ENCODE measurements at places on chromosomes 6 and 20.

GRCh38 chr20:17403461-17403860, 127.7 kb downstream of the BFSP1 start:
- no peak for DNase-seq

- DNase-seq, result peak; percentile 57
Observed at GRCh38 chr6:43770372-43771209, 580 bp downstream of the VEGFA start.

DNA sequence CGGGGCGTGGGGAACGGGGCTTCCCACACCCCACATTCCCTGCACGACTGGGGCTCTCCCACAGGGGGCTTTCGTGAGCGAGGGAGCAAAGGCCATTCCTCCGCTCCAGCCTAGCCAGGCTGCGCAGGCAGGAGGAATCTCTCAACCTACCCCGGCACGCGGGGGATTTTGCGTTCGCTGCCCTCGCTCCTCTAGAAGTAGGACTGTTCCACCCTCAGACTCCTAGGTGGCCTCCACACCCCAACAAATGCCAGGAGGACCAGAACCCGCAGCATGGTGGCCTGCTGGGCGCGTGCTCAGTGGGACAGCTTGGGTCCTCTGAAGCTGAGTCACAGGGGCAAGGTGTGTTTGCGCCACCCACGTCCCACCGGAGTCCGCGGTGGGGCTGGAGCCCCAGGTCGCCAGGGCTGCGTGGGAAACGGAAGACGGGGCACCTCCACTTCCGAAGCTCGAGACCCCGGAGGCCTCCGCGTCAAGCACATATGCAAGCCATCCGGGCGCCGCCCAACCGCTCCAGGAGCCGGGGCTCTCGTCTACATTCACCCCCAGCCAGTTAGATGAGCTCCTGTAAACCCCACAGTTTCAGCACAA, 1938.5 kb upstream of the DEFB115 start:
- no peak for DNase-seq

- DNase-seq, result no peak
Observed at GRCh38 chr6:89209457-89209856, 7.7 kb downstream of the GABRR1 start.

GRCh38 chr6:13813026-13813425, 1.3 kb downstream of the MCUR1 start:
- no peak for DNase-seq

DNA sequence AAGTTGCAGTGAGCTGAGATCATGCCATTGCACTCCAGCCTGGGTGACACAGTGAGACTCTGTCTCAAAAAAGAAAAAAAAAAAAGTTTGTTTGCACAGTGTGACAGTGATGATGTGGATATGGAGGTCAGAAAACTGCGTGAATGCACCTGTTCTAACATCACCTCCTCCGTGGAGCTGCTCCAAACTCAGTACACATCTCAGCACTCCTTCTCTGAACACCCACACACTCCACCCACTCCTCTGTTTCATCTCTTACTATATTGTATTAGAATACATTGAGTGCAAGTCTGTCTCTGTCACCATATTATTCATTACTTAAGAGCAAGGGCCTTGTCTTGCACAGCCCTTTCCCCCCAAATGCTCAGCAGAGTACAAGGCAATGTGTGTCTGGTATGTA, 51.5 kb upstream of the ENPP4 start:
- no peak for DNase-seq

DNA sequence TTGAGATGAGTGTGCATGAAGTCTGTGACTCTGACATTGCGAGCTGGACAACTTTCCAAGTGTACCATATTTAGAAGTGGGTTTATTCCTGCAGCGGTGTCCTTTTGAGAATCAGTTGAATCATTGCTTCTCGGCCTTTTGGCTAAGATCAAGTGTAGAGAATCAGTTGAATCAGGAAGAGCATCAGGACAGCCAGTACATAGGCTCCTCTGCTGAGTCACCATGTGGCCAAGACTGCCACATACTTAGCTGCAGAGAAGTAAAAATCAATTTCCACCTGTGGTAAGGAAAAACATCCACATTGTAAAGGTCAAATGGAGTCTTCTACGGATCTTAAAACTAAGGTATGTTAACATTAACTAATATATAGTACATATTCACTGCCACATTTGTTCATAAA, 428.4 kb upstream of the MARCKS start:
- DNase-seq, result no peak

DNA sequence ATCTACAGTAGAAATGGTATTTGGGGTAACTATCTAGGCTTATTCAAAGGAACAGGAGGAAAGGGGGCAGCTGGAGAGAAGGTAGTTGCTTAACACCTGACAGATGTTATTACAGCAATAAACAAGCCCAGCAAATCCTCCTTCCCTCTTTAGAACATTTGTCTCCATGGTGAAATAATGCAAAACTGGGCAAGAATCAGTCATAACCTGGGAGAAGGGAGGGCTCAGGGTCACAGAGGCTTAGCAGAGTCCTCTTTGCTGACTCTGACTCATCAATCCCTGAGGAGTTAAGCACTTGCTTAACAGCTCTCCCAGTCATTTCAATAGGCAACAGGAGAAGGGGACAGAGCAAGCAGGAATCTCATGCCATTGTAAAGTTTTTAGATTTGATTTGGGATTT, 230.3 kb downstream of the IBTK start:
- DNase-seq, result peak; percentile 85

DNA sequence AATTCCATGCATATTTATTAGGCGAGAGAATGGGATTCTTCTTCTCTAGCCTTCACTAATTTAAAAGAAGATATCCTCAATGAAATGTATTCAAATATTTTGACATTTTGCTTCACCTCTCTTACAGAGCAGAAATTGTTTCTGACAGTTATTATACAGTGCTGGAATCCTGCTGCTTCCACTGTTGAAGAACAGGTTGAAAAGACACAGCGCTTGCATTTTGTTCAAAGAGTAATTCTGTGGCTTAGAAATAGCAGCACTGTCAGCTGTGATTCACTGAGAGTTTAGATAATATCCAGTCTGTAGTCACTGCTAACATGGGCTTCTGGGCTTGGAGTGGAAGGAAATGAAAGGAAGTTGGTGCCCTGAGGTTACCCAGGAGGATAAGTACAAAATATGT, 117.1 kb upstream of the FBXL4 start:
- no peak for DNase-seq

DNA sequence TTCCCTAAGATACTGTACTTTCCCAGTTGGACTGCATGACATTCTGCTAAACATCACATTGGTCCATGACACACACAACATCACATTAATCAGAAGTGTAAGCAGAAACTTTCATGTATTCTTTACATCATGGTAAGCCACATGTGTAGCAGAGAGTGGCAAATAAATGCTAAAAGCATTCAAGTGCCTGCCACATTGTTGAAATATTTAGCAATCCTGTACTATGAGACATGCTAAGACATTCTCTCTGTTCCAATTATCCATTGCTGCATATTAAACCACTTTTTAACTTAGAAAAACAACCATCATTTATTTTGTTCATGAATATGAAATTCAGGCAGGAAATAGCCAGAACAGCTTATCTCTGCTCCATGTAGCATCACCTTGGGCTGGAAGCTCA, 207.7 kb upstream of the GJE1 start:
- peak; percentile 12 for DNase-seq

DNA sequence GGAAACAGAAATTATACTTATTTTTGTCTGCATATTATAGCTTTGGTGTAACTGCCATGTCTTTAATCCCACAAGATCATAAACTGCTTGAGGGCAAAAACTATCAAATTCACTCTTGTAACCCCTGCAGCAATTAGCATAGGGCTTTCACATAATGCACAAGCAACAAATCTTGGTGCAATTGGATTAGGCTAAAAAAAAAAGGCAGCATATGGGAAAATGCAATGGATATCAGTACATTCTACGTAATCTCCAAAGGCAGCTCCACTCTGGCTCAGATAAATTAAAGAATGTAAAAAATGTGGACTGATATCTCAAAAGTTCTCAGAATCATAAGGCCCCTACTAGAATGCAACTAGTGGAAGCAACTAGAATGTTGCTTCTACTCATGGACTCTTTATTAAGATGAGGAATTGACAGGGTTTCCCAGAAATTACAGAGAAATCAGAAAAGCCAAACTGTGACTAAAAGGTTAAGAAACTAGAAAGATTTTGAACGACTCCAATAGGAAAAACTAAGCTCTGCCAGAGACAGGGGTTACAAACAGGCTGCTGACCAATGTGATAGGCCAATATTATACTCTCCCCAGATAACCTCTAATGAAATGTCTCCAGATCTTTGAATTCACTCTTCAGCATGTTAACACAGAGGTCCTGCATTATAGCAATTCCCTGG, 55.0 kb downstream of the FILIP1 start:
- no peak for DNase-seq

DNA sequence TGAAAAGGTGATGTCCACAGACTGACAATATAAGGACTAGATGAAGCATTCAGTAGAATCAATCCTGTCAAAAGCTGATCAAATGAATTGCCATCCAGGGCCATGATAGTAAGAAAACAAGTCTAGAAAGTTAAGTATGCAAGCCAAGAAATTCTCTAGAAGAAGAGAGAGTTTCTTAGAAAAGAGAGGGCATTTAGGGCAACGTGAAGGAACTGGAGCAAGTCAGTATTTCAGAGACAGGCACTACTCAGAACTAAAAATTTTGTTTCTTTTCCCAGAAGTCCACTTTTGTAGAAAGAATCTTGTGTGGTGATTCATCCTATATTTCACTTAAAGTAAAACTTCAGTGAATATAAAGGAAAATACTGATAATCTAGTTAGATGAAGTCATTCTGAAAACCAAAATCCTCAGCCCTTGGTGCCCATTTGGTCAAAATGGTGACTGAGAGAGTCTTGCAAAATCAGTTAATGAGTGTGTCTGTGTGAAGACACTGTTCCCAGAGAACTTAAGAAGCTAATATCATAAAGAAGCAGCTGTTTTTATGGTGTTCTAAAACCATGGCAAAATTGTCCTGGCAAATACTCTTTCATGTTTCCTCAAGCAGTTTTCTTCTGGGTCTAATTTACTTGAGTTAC, 82.2 kb downstream of the COL19A1 start:
- DNase-seq, result no peak

DNA sequence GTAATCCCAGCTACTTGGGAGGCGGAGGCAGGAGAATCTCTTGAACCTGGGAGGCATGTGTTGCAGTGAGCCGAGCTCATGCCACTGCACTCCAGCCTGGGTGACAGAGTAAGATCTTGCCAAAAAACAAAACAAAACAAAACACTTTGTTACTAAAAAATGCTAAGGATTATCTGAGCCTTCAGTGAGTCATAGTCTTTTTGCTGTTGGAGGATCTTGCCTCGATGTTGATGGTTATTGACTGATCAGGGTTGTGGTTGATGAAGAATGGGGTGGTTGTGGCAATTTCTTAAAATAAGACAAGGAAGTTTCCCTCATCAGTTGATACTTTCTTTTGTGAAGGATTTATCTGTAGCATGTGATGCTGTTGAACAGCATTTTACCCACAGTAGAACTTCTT, 196.8 kb upstream of the HDDC2 start:
- no peak for DNase-seq

GRCh38 chr20:17226410-17227218, at the start of gene PCSK2:
TSS of gene PCSK2 (plus strand) at chr20:17227040. CDS start at chr20:17227306, 266 bp downstream.
- peak; percentile 61 for DNase-seq

DNA sequence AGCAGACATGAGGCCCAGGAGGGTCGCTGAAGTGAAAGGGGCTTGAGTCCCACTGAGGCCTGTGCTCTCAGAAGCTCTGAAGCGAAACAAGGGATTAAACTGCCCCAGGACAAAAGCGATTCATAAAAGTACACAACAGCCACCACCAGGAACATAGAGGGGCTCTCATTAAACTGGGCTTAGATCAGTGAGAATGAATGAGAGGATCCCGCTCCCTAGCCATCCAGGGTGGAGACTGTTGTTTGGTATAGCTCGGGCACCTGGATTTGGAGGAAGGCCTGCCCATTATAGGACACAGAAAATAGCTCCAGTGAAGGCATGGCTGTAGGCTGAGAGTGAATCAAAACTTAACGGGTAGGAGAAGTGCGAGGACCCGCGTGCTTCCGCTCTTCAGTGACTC, 91.6 kb upstream of the TAB2 start:
- DNase-seq, result no peak

GRCh38 chr20:16654858-16655535, 74.8 kb upstream of the SNRPB2 start:
- DNase-seq, result no peak

GRCh38 chr20:46199198-46199597, 81.1 kb downstream of the CD40 start:
- DNase-seq, result no peak

- DNase-seq, result peak; percentile 62
Observed at GRCh38 chr6:16505711-16506357, 255.4 kb downstream of the ATXN1 start.

DNA sequence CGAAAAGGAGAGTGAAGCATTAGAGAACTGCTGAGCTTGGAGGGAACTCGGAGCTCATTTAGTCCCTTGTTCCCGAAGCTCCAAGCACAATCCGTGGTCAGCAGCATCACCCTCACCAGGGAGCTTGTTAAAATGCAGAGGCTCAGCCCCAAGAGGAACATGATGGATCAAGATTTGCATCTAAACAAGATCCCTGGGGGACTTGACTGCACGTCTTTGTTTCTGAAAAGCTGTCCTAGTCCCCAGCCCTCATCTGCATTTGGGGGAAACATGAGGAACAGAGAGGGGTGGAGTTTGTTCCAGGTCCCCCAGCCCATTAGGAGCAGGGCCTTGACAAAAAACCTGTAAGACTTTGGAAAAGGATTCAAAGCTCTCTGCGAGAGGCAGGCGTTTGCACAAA, 4.1 kb upstream of the LBP start:
- no peak for DNase-seq

GRCh38 chr6:143782481-143782880, 60.7 kb upstream of the LTV1 start:
- DNase-seq, result peak; percentile 15

GRCh38 chr6:10979603-10980002, 64.5 kb downstream of the ELOVL2 start:
- no peak for DNase-seq

- DNase-seq, result peak; percentile 83
Observed at GRCh38 chr6:13766201-13766634, 48.1 kb downstream of the MCUR1 start.

DNA sequence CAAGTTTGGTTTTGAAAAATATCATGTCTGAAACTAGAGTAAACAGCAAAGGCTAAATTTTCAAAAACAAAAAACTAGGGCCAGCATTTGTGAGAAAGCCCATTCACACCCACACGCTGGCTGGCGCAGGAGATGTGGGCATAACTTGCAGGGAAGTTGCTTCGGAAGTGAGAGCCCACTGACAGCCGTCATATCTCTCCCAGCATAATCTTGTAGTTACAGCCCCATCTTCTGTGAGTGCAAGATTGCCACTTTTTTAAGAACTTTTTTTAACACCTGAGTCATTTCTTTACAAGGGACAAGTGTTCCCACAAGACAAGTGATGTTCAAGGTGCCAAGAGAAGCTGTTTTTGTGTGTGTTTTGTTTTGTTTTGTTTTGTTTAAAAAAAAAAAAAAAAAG, 212.5 kb upstream of the CNR1 start:
- DNase-seq, result no peak

All from AG08395 (cell line).